Left kidney (tissue), 8 donors: ENCODE measurements at places on chromosomes 2 and 18.

DNA sequence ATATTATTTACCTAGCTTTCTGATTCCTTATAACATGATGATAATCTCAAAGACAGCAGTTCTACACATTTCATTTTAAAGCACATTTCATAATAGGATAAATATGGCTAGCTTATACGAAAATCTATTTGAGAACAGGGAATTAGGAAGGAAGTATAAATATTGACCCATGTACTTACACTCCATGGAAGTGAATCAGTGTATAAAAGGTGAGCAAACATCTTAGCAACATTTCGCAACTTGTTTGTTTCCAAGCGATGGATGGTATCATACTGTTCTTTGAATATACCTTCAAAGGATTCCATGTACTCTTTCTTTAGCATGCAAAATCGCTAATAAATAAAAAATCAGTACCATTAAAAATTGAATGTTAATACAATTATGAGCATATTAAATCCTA lies 53.1 kb downstream of the CWC22 start:
- no peak for DNase-seq

GRCh38 chr2:40281021-40281940 lies 170.6 kb downstream of the SLC8A1 start:
- DNase-seq = no peak

DNA sequence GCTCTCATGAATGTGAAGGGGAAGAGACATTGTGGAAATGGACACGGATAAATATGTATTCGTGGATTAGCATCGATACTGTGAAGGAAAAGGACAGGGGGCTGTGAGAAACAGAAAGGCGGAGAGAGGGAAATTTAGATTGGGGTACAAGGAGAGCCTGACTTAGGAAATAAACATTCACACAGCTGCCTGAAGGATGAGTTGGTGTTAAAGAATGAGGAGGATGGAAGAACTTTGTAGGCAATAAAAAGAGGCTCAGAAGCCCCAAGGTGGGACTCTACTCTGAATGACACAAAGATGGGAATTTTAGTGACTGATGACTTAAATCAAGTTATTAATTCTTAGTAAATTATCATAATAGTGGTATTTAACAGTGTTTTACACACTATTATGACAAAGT lies 10.1 kb downstream of the MYO1B start:
- no peak for DNase-seq

DNA sequence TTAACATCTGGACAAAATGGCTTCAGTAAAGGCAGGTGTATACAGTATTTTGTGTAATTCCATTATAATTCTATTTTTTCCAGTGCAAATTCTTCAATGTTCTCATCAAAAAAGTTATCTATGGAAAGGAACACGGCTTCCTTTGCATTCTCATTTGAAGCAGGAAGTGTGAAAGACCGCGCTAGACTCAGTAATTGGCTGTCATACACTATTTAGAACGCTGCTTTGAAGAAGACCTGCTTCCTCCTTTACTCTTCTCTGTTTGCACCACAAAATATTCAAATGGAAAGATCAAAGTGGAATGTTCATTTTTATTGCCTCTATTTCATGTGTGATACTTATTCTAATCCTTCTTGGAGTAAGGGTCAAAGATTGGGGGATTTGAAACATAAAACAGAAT lies 883.7 kb downstream of the TSN start:
- DNase-seq = no peak
